ENCODE measurements at places on chromosomes 11 and 22. TPM values are rescaled to one million over a fixed set of nuclear protein-coding genes. Genes with fewer than 3 reads are reported as not detected.

DNA sequence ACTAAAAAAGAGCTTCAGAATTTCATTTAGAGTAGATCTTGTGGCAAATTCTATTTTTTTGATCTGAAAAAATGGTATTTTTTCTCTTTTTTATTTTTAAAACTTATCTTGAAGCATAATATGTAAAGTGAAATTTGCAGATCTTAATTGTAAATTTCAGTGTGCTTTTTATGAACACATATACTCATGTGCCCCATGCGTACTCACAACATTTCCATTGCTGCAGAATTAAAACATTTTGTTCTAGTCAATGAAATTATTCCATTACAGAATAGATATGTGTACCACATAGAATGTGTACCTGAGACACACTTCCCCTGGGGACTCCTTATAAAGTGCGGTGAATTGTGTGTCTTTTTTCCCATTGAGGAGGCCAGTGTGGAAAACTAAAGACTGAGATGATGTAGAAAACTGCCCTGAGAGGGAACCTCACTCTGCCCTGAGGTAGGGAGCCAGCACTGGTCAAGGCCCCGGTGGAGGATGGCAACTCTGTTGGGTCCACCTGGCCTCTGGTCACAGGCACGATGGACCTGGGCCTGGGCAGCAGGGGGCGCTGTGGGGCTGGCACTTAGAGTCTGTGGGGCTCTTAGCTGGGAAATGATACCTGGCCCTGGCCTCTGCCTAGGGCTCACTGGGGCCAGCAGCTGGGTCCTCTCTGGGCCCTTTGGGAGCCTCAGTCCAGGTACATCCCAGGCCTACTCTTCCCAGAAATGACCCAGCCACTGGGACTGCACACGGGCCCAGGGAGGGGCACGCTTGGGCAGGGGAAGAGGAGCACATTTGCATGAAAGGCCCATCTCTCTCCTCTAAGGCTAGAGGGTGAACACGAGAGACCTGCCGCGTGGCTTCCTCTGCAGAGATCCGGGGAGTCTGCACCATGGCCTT lies 77.9 kb upstream of the TOP3B start:
- no peak for DNase-seq

DNA sequence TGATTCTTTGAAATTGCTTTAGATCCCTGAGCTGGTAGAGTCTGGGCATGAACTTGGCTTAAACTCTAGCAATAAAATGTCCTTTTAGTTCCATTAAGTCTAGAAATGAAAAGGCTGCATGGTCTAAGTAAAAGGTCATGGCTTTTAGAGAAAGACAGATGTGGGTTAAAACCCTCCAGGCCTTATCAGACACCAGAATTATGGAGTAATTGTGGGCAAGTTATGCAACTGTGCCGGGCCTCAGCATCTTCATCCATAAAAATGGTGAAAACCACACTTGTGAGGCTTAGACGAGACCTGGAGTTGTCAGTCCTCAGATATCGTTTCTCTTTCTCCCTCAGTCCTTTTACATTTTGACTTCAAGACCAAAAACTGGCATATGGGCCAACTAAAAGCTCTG lies 597.9 kb upstream of the KIRREL3 start:
- DNase-seq: no peak

DNA sequence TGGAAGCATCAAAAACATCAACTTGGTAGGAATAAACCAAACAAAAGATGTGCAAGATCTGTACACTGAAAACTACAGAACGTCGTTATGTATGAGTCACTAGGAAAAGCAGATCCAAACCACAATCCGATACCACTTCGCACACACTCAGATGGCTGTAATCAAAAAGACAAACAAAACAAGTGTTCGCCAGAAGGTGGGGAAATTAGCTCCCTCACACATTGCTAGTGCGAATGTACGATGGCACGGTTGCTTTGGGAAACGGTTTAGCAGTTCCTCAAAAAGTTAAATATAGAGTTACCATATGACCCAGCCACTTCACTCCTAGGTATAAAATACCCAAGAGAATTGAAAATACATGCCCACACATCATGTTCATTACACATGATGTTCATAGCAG lies 14.8 kb upstream of the CARD10 start:
- no peak for DNase-seq

DNA sequence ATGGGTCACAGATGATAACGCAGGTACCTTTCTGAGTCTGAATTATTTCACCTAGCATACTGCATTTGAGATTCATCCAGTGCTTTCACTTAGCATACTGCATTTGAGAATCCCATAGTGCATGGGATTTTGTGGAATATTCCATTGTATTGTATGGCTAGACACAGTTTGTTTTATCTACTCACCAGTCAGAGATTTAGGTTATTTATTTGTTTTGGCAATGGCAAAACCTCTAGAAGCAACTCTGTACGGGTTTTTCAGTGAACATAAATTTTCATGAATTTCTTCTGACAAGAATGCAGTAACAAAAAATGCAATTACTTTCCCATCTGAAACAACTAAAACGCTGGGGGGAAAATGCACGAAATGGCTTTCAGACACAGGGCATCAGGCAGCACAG lies 24.3 kb downstream of the SCN4B start:
- DNase-seq: no peak

NRIP3 gene
- polyA plus RNA-seq: 1.6 TPM

OR52E8 gene
- polyA plus RNA-seq: not detected

MOGAT2 gene
- polyA plus RNA-seq: not detected
